ENCODE measurements at places on chromosomes 16 and 17. TPM values are rescaled to one million over a fixed set of nuclear protein-coding genes. Genes with fewer than 3 reads are reported as not detected.
A peak's percentile ranks its signal among the peaks of the same experiment; 100 is the strongest.

- no peak for DNase-seq
Observed at GRCh38 chr17:48577330-48577945, 712 bp downstream of the HOXB4 start.

- DNase-seq, result no peak
Observed at GRCh38 chr17:4083187-4083586, 59.6 kb downstream of the ZZEF1 start.

- no peak for DNase-seq
Observed at GRCh38 chr16:55678161-55678821, 22.5 kb downstream of the SLC6A2 start.

DNA sequence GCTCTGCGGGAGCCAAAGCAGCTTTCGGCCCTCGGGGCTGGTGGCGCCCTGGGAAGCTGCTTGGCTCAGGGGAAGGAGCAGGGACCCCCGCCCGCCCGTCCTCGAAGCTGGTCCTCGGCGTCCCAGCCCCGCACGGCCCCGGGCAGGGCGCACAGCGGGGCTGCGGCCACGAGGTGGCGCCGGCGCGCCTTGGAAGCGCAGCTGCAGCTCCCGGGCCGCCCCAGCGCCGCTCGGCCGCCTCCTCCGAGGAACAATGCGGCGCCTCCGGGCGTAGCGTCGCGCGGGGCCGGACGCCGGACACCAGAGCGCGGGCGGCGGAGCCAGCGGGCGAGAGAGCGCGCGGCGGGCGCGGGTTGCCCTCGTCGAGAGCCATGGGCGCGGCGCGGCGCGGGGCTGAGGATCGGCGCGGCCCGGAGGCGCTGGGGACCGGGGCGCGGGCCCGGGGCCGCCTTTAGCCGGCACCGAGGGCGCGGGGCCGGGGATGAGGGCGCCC lies at the start of gene MGAT5B:
Gene MGAT5B, plus strand, starts transcription at position 229 of the 493 bp plus-strand sequence. CDS start 626 bp downstream, outside the sequence.
- peak; percentile 75 for DNase-seq

- no peak for DNase-seq
Observed at GRCh38 chr16:51151435-51151960, 428 bp upstream of the SALL1 start.

GRCh38 chr17:5892921-5893675 lies 177.1 kb upstream of the WSCD1 start:
- DNase-seq, result no peak

DNA sequence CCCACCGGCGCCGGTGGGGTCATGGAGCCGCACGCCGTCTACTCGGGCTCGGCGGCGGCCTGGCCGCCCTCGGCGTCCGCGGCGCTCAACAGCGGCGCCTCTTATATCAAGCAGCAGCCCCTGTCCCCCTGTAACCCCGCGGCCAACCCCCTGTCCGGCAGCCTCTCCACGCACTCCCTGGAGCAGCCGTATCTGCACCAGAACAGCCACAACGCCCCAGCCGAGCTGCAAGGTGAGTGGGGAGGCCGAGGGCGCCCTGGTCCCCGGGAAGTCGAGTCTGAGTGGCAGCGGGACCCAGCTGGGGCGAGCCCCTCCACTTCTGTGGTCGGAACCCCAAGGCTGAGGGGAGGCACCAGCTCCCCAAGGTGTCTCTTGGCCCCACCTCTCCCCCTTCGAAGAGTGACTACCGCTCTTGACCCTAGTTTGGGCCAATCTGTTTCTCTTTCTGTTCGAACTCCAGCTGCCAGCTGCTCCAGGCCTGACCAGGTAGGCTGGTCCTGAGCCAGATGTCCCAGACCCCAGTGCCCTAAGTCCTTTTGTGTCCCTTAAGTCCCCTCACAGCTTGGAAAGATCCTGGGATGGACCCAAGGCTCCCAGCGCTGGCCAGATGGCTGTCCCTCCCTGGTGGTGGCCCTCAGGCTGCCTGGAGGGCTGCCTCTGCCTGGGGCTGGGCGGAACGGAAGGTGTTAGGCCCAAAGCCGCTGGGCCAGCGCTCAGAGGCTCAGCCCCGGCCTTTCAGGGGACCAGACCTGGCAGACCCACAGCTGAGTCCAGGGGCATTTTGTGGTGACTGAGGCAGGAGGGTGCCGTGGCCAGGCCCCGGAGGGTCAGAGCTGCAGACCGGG lies 1.2 kb downstream of the FOXF1 start:
- DNase-seq, result no peak

GRCh38 chr17:30363715-30364202 lies 15.0 kb upstream of the CPD start:
- DNase-seq, result peak; percentile 66

DNA sequence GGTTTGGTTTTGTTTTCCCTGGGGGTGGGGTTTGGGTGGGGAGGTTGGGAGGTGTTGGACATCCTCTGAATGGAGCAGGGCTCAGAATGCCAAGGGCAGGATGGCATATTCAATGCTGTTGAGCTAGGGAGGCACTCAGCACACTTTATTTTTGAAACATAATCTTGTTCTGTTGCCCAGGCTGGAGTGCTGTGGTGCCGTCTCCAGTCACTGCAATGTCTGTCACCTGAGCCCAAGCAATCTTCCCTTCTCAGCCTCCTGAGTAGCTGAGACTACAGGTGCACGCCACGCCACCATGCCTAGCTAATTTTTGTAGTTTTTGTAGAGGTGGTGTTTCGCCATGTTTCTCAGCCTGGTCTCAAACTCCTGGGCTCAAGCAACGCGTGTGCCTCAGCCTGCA lies 186.1 kb downstream of the RPTOR start:
- DNase-seq, result no peak

The TOP3A gene
- 42.7 TPM for total RNA-seq

The PYDC1 gene
- not detected for total RNA-seq

- DNase-seq, result no peak
Observed at GRCh38 chr17:32794533-32795246, 82.2 kb downstream of the MYO1D start.

DNA sequence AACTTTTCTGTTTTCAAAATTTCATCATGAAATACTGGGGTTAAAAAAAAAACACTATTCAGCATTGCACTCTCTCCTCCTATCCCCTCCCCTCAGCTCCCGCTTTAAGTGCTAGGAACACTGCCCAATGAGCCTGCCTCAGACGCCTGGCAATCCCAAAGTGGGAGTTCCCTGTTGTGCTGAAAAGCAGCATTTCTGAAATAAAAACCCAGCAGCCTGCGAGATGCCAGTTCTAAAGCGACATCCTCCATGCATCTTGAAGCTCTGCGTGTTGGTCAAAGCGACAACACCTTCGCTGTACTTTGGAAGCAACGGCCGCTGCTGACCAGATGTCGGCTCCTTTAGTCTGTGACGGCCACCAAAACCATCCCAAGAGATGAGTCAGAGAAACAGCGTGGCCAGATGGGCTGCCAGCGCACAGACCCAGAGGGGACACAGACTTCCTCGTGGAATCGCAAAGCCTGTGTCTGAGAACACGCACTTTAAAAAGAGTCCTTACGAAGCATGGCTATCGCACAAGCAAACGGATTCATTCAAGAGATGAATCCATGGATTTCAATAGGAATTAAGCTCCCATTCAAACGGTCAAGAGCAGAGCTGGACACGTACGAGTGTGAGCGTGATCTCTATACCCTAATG lies 32.8 kb downstream of the FBXO31 start:
- no peak for DNase-seq

DNA sequence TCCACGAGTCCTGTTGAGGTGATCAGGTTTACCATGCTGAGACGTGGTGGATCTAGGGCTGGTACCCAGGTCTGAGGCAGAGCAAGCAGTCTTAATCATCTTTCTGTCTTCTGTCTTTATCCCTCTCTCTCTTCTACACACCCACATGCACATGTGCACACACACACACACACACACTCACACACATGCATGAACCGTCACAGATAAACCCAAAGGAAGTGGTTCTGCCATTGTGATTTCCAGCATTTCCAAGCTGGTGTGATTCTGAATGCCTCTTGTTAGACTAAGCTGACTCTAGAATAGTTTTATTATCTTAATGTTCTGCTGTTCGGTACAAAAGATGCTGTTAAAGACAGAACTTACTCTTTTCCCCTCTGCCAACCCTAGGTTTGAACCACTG lies 411.8 kb upstream of the SALL1 start:
- no peak for DNase-seq

DNA sequence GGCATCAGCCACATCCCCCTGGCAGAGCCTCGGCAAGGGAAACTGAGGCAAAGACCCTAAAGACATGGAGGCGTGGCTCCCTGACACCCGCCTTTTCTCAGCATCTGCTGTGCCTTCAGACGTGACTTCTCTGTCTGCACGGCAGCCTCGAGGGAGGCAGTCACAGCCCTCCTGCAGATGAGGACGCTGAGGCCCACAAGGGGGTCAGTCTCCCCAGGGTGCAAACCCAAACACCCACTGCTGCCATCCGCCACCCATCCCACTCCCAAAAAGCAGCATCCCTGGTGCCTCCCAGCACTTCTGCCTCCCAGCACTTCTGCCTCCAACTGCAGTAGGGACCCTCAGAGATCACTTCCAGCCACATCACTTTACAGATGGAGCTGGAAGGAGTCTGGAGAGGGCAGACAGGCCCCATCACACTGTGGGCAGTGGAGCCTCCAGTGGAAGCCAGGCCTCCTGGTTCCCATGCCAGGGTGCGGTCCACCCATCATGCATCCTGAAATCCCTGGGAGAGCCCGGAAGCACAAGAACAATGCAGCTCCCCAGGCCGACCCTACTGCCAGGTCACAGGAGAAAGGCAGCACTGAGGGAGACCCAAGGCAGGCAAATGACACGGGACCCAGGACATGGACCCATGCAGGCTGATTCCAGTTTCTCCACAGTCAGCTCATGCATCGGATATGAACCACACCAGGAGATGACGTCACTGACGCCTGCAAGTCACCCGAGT lies 23.8 kb downstream of the KDM8 start:
- DNase-seq, result no peak

The ADAD2 gene
- 0.42 TPM for total RNA-seq

GRCh38 chr16:50246299-50247122 lies 19.8 kb upstream of the ADCY7 start:
- DNase-seq, result no peak

The OR1F1 gene
- total RNA-seq, result not detected

The BPTF gene
- 126 TPM for total RNA-seq

DNA sequence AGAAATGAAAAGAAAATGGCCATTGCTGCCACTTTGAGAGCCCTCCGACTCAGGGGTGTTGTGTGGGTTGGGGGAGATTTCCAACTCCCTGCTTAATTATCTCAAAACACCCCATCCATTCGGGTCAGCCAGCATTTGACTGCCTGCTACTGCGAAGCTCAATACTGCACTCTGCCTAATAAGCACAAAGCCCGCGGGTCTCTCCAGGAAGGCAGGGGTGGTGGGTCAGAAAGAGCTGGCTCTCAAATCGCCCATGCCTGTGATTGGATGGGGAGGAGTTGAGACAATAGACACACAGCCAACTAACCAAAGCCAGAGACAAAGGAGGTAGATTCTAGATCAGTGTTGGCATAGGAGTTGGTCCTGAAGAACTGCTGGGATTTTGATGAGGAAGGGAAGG lies 2.3 kb upstream of the XAF1 start:
- DNase-seq, result no peak

DNA sequence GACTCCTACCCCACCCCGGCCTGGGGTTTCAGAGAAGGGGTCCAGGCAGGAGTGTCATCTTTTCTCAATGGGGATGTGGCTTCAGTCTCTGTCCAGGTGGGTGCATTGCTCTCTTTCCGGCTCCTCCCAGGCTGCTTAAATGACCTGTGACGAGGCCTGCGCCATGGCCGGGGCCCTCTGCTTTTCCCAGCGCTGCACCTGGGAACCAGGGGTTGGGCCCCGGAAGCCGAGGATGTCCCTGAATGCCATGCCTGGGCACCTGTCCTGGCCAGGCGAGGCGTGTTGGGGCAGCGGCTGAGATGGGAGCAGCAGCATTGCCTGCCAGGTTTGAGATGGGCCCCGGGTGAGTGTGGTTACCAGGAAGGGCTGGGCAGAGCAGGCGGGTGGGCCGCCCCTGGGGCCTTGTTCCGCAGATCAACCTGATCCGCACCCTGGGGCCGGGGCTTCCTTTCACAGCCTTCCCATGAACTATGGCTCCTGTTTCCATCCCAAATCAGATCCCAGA lies 147.4 kb downstream of the SEC14L1 start:
- peak; percentile 84 for DNase-seq

DNA sequence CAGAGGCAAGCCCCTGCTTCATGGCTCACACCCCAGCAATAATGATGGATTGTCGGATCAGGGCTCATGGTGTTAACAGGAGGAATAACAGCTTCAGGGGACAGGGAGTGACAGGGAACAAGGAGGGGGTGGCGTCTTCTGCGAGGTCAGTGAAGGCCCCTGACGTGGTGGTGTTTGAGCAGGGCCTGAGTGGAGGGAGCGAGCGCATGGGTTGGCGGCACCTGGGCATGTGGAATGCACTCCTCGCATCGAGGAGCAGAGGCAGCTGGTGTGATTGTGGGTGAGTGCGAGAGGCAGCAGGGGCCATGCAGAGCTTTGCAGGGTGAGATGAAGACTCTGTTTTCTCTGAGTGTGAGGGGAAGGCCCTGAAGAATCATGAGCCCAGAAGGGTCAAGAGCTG lies 33.3 kb downstream of the CLUAP1 start:
- DNase-seq, result no peak

The KRT12 gene
- not detected for total RNA-seq

- DNase-seq, result no peak
Observed at GRCh38 chr16:20859699-20860098, 40.5 kb downstream of the DCUN1D3 start.

DNA sequence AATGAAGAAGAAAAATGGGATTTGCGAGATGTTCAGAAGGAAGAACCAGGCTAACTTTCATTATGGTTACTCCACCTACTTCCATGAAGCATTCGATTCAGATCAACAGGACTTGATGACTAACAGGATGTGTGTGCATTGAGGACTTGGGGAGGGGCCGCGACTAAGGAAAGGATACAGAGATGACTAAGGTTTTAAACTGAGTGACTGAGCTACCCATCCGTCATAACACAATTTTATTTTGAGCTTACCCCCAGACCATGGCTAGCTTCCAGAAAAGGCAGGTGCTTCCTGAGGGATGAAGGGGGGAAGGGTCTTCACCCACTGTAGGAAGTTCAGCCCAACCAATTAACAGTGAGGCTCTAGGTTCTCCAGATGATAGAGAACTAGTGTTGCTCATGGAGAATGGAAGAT lies 2.5 kb upstream of the CDYL2 start:
- no peak for DNase-seq

GRCh38 chr16:68019167-68019680 lies 3.5 kb upstream of the DPEP2NB start:
- no peak for DNase-seq

DNA sequence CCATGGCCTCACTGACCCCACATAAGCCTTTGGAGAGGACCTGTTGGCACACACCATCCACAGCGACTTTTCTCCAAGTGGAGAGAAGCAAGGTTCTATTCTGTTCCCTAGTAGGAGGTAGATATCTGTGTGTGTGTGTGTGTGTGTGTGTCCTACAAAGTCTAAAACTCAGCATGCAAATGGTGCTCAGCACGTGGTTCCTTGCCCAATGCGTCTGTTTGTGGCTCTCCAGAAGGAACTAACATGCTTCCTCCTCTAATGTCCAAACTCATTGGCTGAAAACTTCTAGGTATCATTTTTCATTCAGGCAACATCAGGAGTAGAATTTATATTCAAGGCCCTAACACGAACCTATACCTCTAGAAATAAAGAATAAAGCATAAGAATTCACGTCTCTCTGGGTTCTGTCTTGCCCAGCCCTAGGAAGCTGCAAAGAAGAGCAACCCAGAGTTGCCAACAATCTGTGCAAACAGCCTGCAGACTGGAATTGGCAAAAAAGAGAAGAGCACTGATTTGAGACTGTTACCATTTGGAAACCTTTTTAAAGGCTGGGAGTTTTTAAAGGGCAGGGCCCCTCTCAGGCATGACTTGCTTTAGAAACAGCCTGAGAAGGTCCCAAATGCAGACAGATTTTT lies 25.5 kb downstream of the MAP3K14 start:
- peak; percentile 43 for DNase-seq

The KRT36 gene
- not detected for total RNA-seq

The HSD3B7 gene
- 14.8 TPM for total RNA-seq

The GINS2 gene
- 2.6 TPM for total RNA-seq

- DNase-seq, result no peak
Observed at GRCh38 chr17:4938688-4939545, 929 bp downstream of the SLC25A11 start.
